ENCODE measurements at places on chromosomes 2 and 18. TPM values are rescaled to one million over a fixed set of nuclear protein-coding genes. Genes with fewer than 3 reads are reported as not detected.

HOXD8 gene
- total RNA-seq, result not detected

PLA2R1 gene
- not detected for total RNA-seq

SFTPB gene
- not detected for total RNA-seq

CFAP65 gene
- not detected for total RNA-seq

DNA sequence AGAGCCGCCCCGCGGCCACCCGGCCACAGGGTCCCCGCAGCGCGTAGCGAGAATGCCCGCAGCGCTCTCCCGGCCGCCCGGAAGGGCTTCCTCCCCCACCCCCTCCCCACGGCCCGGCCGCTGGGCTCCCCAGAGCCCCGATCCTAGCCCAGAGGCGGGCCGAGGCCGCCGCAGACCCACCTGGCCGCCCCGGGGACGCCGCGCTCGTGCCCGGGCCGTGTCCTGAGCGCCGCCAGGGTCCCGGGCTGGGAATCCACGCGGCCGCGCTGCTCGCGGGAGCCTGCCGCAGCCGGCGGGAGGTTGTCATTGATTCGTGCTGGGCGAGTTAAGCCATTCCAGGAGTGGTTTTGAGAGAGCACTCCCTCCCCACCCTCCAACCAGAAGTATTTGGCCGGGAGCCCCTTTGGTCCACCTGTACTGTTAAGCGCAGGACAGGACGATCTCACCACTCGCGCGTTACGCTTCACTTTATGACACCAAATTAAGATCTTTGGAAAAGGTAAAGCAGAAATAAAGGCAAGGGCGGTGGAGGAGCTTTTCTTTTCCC, 206.4 kb upstream of the SMAD2 start:
- no peak for DNase-seq

GRCh38 chr2:218980735-218981389, 4.1 kb downstream of the FEV start:
- DNase-seq, result no peak

GRCh38 chr18:39424261-39424660, 1858.7 kb upstream of the CELF4 start:
- no peak for DNase-seq

DNA sequence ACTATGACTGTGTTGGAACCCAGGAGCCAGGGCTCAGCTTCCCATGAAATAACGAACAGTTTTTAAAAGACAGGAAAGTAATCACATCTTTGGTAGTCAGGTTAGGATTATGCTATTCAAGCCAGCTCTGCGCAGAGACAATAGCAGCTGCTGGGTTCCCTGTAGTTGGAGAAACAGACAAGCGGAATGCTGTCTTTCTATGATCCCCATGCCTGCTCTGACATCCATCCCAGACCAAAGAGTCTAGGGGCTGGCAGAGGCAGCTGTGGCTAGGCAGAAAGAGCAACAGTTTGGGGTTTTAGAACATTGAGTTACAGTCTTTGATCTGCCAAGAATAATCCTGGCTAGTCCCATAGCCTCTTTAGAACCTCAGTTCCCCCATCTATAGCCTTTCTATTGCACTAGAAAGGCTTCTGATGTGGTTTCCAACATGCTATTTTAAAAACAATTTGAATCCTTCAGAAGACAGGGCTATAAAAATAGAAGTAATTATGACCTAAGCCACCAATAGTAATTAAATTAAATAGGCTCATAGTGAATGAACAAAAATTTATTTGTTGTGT, 146.8 kb downstream of the MTX2 start:
- DNase-seq, result no peak

DNA sequence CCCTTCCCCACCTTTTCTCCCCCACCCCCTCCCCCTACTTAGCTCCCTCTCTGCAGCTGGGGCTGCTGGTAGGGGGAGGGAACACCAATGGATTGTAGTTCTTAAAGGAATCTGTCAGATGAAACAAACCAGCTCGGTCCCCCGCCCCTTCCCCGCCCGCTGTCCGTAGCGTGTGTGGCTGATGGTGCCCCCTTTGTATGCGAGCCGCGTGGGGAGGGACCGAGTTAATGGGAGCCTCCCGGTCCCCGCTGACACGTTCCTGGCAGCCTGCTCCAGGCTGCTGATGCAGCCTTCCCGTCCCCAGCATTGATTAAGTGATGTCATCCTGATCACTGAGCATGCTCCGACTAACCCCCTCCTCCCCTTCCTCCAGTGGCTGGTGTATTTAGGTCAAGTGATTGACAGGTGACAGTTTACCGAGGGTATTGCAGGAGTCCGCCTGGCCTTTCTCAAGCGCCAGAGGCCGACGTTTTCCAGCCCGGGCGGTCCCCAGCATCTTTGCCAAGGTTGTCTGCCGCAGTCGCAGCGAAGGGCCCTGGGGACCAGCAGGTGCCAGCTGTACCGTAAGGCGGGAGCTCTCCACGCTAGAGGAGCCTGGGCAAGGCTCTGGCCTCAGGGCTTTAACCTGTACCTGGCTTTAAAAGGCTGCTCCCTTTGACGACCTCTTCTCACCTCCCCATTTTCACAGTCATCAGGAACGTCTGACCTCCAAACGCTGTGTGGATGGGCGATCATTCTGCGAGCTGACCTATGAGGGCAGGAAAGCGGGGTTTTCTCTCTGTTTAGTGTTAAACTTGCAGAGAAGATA, 1.8 kb downstream of the KIF5C start:
- peak; percentile 63 for DNase-seq

DNA sequence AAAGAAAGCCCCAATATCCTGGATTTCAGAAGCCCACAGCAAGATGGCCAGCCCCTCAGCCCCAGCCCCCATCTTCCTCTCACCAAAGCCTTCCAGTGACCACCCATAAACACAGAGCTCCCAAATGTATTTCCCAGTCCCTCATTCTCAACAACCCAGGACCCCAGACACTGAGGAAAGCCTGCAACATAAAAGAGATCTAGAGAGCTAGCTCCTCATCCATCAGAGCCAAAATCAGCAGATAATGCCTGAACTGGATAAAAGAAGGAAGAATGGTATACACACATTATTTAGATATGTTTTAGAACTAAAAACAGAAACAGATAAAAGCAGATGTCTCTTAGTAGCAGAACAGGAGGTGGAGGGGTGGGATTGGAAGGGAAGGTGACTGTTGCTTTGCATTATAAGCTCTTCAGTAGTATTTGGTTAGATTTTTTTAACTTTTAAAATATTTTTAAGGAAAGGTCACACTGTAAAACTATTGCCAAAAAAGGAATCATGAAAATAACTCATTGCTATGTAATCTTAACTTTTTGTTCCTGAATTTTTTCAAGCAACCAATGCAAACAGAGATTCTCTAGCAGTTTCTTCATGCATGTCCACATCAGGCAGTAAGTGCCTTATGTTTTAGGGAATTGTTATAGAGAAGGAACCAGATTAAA, 144.2 kb upstream of the PKDCC start:
- no peak for DNase-seq

- no peak for DNase-seq
Measured at GRCh38 chr2:30627151-30627550, 180.1 kb downstream of the CAPN13 start.

GRCh38 chr2:5093056-5093455, 599.1 kb upstream of the SOX11 start:
- no peak for DNase-seq

- no peak for DNase-seq
Measured at GRCh38 chr2:9071032-9071431, 67.5 kb upstream of the MBOAT2 start.

DNA sequence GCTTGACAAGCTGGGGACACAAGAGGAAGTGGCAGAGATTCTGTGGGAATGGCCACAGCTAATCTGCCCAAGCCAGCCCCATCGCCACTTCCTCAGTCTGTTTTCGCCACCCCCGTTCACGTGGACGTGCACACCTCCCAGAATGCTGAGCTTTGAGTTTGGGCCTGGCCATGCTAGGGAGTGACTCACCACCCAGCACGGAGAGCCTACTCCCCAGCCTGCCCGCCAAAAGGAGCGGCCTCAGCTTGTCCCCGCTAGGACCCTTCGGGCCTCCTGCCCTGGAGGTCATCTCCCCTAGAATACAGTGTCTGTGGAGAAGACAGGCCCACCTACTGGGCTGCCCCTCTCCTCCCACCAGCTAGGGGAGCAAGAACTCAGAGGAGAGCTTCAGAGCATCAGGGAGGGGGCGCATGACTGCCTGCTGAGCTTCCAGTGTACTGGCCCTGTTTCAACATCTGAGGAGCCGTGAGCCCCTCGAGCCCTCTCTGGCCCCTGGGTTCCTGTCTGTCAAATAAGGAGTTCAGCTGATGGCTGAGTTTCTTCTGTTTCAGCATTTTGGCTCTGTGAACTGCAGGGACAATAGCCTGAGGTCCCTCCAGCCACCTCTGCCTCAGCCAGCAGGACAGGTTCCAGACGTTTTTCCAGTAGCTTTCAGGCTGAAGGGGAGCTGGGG, 5.1 kb downstream of the SLC35F6 start:
- peak; percentile 63 for DNase-seq

GRCh38 chr2:59249441-59250306, 1008.5 kb upstream of the FANCL start:
- DNase-seq, result no peak

DNA sequence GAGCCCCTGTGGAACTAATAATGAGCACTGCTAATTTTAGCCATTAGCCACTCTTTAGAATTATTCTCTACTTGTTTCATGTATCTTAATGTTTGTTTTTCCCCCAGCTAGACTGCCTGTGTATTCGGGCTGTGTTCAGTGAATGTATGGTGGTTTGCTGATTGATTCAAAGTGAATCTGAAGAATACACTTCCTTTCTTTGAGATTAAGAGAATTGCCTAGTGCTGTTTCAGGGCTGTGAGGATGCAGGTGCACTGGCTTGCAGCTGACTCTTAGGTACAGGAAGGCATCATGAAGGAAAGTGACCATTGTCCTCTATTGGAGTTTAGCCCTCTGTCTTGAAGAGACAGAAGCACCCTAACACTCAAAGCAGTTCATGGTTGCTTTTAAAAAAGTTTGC, 138.7 kb downstream of the CERS6 start:
- DNase-seq, result no peak

- no peak for DNase-seq
Measured at GRCh38 chr2:108316033-108316432, 27.3 kb downstream of the SULT1C2 start.

DNA sequence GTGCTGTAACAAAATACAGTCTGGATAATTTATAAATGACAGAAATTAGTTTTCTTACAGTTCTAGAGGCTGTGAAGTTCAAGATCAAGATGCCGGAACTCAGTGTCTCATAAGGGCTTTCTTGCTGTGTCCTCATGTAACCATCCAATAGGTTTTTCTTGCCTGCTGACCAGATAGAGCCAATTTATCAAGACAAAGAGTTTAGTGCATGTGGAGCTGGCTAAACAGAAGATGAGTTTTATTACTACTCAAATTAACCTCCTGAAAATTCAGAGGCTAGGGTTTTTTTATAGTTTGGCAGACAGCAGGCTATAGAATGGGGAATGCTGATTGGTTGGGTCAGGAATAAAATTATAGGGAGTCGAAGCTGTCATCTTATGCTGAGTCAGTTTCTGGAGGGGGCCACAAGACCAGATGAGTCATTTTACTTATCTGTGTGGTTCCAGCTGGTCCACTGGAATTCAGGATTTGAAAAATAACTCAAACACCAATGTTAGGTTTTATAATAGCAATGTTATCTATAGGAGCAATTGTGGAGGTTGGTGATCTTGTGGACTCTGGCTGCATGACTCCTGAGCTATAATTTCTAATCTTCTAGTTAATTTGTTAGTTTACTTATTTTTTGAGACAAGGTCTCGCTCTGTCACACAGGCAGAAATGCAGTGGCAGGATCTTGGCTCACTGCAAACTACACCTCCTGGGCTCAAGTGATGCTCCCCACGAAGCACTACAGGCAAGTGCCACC, 3.2 kb upstream of the PDK1 start:
- no peak for DNase-seq

GRCh38 chr2:99680946-99681345, 191.1 kb upstream of the REV1 start:
- no peak for DNase-seq

DNA sequence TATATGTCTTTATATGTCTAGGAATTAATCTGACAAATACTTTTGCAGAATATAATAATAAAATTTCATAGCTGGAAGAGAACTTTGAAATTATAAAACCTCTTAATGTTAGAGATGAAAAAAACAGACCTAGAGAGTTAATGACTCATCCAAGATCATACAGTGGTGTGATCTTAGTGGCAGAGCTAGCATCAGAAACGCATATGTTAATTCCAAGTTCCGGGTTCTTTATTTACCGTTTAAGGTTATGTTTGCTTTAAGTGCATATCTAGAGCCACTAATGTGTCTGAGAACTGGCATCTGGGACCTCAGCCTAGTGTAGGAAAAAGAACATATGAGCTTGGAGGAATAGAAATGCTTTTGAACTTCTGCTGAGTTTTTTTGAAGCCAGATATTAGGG, 24.3 kb downstream of the CERS6 start:
- no peak for DNase-seq

DNA sequence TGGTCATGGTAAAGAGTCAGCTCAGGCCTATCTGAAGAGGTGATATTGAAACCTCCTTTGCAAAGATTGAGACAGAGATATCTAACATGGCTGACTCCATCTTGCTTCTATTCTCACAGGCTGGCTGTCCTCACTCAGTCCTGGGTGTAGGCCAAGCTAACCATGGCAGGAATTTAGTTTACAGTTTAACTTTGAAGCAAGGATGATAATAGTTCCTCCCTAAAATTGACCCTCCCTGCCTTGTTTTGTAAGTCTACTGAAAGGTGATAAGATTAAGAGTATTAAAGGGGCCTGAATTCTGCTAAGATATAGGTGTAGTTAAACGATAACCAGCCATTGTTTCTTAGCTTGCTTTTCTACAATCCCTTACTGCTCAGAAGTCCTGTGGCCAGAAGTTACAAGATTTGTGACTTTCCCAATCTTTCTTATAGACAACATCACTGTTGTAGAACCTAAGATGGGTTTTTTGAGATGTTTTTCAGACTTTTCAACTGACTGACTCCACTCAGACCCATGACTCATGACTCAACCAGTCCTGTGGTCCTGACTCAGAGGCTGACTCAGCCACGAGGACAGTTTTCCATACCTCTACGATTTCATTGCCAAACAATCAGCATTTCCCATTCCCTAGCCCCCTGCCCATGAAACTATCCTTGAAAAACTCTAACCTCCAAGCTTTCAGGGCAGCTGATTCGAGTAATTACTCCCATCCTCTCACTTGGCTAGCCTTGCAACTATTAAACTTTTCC, 195.7 kb upstream of the SESTD1 start:
- DNase-seq, result no peak

DNA sequence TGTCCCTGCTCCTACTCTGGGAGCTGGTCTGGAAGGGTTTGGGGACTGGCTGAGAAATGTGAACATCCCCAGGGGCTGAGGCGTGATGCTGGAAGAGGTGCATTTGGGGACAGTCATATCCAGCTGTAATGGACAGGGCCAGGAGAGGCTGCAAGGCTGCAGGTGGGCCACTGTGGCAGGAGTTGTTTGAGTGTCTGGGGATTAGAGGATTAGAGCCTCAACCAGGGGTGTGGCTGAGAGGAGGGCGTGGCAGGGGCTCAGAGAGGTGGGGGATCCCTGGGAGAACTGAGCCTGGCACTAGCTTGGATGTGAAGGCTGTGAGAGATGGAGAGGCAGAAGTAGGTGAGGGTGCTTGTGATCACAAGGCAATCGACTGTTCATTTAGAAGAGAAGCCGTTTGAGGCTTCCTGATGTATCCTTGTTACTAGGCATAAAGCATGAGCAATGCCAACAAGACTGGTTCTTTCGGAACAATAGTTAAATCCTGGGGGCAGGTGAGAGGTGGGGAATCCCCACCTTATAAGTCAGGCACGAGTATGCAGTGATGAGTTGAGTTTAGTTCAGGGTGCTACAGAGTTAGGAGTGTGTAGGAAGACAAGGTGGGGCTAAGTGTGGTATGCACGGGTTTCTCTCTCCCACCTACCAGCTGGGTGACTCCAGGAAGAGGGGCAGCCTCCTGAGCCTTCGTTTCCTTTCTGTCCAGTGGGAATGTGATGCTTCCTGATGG, 31.9 kb downstream of the SH3RF3 start:
- DNase-seq, result no peak

Data from activated CD8-positive, alpha-beta T cell treated with anti-CD3 and anti-CD28 coated beads, Interleukin-2, amount 10 ng/mL, durations not matched to agents 7 days and 5 days (primary cell).